Smooth muscle cell of the brain vasculature (primary cell): ENCODE measurements at places on chromosomes 4 and X.

GRCh38 chrX:40107291-40108161 lies 9.8 kb upstream of the BCOR start:
- DNase-seq = no peak

DNA sequence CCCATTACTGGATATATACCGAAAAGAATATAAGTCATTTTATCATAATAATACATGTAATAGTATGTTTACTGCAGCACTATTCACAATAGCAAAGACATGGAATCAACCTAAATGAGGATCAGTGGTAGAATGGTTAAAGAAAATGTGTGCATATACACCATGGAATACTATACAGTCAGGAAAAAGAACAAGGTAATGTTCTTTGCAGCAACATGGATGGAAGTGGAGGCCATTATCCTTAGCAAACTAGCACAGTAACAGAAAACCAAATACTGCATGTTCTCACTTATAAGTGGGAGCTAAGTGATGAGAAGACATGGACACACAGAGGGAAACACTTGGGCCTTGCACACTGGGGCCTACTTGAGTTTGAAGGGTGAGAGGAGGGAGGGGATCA lies 207.4 kb upstream of the APOOL start:
- DNase-seq = no peak

DNA sequence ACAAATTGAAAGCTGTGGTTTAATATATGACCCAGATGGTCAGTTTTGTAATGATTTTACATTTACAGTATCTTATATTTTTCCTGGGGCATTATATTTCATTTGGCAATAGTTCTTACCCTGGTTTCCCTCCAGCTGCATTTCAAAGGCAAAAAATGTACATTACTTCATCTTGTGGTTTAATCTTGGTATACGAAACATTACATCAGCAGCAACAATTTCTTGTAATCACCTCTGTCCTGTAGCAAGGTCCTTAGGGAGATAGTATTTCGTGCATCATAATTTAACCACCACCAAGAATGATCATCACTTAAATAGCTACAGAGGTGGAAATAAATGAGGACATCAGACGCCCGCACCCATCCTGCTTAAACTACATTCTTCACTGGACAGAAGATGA lies 48.8 kb downstream of the HS6ST2 start:
- DNase-seq = no peak

DNA sequence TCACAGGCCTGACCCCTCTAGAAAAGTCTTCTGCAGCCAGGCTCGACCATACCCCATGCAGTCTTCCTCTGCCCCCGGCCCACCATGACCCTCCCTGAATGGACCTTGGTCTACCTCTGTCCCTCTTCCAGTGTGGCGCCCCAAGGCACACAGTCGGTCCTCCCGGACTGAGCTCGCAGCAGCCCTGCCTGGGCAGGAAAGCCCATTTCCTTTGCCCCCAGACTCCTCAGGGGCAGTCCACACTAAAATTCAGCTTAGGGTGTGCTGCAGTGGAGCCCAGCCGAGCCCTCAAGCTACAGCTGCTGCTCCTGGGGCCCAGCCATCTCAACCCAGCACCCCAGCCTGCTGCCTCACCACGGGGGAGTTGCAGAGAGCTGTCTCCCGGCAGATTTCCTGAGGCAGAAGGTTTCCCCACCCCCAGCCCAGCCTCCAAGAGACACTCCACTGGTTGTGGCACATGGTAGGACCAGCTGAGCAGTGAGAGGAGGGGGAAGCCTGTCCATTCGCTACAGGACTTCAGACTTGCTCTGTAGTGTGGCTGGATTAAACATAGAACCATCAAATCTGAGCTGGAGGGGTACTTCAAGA lies 37.5 kb upstream of the IQSEC2 start:
- no peak for DNase-seq

GRCh38 chr4:186078981-186079638 lies 10.2 kb downstream of the TLR3 start:
- no peak for DNase-seq

GRCh38 chr4:120824946-120825345 lies 97.6 kb downstream of the PRDM5 start:
- no peak for DNase-seq

DNA sequence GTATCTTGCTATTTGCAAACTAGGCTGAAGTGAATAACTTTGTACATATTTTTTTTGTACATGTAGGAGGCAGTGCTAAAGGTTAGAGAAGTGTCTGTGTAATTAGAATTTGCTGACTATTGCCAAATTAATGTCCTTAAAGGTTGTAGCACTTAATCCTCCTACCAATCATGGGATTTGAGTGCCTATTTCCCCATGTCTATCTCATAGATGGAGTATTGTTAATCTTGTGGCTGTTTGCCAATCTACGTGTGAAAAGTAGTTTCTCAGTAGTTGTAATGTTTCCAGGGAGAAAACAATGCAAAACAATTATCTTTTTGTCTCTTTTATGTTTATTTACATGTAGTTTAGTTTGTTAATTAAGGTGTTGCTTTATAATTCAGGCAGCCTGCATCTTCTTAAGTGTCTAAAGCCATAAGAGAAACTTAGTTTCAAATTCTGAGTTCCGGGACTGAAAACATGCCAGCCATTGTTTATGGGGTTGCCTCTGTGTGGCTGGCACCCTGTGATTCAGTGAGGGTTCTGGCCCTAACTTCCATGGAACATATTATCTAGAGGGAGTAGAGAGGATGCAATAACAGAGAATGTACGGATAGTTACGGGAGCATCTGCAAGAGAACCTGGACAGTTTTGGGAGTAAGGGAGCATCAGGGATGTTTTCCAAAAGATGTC lies 142.4 kb downstream of the KLHL8 start:
- DNase-seq = no peak

- DNase-seq = no peak
Observed at GRCh38 chr4:121642876-121643585, 53.7 kb downstream of the ANXA5 start.

- DNase-seq = no peak
Observed at GRCh38 chr4:36011381-36011780, 232.9 kb downstream of the ARAP2 start.

DNA sequence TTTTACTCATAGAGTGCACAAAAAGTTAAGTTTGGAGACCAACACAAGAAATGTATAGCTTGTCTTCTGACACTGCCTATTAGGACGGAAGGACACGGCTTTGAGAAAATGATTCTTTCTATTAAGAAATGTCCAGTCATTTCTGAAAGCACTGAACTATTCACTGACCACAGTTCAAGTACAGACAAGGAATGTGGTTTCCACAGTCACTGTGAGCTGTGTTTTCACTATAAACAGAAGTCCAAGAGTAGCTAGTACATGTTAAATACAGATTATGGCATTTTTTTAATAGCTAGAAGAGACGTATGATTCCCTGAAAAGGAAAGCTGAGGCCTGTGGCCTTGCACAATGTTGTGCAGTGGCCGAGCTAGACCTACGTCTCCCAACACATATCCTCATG lies 115.1 kb upstream of the GPM6A start:
- no peak for DNase-seq

DNA sequence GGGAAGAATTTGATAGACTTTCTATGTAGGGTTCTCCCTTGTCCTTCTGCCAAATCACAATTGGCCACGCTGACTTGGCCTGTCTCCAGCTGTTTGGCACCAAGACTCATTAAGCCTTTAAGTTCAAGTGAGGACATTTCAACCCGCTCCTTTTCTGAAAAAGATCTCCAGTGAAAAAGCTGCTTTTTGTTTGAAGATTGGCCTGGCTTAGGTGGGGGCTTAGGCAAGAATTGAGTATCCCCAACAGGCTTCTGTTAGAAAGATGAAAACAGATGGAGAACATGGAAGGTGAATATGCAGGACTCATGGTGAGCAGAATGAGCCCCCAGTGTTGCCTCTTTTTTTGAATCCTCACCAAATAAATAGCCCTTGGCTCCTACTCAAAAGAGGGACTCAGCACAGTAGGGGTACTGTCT lies 28.5 kb upstream of the LIMCH1 start:
- no peak for DNase-seq

DNA sequence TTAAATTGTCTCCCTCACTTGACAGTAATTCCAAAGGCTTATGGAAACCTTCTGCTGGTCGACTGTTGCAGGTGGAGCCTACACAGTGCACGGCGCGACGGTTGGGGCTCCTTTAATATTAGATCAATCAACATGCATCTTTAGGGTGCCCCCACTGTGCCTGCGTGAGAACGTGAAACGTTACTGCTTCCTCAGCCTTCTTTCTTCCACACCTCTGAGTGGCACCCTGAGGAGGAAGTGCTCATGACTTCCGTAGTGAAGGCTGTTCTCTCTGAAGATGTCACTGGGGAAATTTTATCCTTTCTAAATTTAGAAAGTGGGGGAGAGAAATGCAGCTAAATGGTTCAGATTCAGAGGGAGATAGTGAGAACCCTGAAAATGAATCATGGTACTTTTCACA lies 184.0 kb upstream of the ZFP42 start:
- no peak for DNase-seq

- no peak for DNase-seq
Observed at GRCh38 chr4:140018931-140019618, 134.9 kb downstream of the MAML3 start.
